Retina (tissue), 1 donor: ENCODE measurements at places on chromosomes 12 and 14.

DNA sequence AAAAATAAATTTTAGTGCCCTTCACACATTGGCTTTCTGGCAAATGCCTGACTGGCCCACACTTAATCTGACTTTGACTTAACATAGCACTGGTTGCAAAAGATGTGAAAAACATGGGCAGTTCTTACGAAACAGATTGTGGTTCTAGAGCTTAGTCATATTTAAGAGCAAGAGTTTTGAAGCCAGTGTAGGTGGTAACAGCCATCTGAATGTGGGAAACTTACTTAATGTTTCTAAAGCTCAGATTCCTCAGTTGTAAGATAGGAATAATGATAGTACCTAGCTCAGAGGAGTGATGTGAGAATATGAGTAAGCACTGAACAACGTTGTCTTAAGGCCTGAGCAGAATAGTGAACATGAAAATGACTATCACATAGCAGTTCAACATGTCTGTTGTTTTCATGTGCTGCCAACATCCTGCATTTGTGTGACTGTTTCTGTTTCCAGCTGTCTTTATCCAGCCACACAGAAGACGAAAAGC, 262.7 kb downstream of the SYT1 start:
- DNase-seq = no peak

GRCh38 chr14:23916004-23916403, 37.6 kb upstream of the DHRS4 start:
- DNase-seq = no peak

- no peak for DNase-seq
These were observed 43.1 kb upstream of the PSMC1 start for GRCh38 chr14:90213099-90213748.

- DNase-seq = no peak
These were observed 486.2 kb downstream of the NAV3 start for GRCh38 chr12:78316631-78317468.

DNA sequence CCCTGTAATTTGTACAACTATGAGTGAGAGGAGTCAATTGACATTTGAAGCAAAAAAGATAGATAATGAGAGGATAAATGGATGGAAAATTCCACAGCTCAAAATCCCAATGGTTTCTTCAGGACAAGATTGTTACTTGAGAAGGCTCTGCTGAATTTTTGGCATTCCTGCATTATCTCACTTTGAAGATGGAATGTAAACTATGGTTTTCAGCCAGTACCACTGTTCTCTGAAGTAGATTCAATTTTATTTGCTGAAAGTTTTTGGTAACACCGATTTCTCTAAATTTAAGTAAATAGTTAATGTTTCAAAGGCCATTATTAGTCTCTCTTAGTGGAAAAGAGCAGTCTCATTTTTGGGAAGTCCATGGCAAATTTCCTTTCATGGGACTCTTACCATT, 121.9 kb upstream of the SLC38A2 start:
- no peak for DNase-seq

DNA sequence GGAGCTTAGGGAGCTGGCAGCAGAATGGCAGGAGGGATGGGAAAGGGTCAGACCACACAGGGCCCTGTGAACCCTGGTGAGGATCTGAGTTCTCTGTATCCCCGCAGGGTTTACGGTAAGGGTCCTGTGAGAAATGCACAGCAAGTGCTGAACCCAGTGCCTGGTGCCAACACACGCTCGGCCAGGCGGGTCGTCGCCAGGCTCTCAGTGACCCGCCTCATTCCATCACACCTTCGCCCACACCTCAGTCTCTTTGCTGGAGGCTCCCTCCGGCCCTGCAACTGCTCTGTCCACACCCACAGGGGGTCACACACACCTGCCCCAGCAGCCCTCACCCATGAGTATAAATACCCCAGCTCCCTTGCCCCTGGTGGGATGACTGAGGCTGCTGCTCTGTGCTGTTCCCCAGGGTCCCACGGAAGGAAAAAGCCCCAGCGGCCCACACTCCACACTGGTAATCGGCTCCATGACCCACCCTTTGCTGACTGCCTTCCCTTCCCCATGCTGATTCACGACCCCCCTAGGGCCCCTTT, 23.1 kb downstream of the CAMKK2 start:
- no peak for DNase-seq

DNA sequence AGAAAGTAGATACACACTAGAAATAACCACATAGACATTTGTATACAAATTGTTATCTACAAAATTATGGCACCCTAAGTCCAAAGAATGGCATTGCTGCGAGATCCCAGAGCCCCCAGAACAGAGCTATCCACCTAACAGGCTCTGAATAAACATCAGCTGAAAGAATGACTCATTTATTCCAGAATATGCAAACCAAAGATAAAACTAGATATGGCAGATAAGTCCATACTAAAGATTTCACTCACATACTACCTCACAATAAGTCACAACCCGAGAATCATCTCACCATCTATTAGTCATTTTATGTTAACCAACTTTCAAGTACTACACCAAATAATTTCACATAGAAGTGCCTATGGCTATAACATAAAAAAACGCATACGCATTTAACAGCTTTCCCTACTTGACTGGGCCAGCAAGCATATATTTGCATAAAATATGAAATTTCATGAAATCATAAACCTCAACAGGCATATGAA, 5.6 kb downstream of the CNIH1 start:
- no peak for DNase-seq

- no peak for DNase-seq
These were observed 46.5 kb downstream of the FBXO34 start for GRCh38 chr14:55317542-55318306.

GRCh38 chr14:61746881-61747280, 15.3 kb upstream of the SNAPC1 start:
- DNase-seq = no peak

- DNase-seq = no peak
These were observed 18.8 kb downstream of the ASPG start for GRCh38 chr14:104104076-104104901.

GRCh38 chr12:15701631-15702156, 87.5 kb downstream of the EPS8 start:
- no peak for DNase-seq

GRCh38 chr14:99655521-99655920, 10.6 kb downstream of the HHIPL1 start:
- no peak for DNase-seq

DNA sequence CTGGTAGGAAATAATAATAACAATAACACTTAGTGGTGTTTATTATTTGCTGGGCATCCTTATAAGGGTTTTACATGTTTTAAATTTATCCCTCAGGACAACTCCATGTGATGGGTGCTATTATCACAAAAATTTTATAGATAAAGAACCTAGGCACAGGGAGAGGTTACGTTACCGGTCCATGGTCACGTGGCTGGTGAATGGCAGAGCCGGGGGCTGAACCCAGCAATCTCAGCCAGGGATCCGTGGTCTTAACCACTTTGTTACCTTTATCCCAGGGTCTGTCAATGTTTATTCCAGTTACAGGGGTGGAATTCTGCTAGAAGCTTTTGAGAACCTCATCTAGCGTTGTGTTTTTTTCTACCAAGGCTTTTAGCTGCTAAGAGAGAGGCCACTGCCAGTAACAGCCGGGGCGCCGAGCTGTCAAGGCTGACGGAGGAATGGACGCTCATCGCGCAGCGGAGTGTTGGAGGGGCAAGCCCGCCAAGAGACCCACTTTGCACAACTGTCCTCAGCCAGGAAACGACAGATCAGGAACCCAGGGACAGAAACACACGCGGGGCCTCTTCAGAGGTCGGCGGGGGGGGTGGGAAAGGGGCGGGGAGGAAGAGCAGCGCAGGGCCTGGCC, 418 bp downstream of the AMN1 start:
- peak; percentile 83 for DNase-seq

- DNase-seq = no peak
These were observed 3.0 kb downstream of the ZBTB1 start for GRCh38 chr14:64507376-64508156.
